NCI-H460 (cell line): ENCODE measurements at places on chromosomes 7 and 10. TPM values are rescaled to one million over a fixed set of nuclear protein-coding genes. Genes with fewer than 3 reads are reported as not detected.

DNA sequence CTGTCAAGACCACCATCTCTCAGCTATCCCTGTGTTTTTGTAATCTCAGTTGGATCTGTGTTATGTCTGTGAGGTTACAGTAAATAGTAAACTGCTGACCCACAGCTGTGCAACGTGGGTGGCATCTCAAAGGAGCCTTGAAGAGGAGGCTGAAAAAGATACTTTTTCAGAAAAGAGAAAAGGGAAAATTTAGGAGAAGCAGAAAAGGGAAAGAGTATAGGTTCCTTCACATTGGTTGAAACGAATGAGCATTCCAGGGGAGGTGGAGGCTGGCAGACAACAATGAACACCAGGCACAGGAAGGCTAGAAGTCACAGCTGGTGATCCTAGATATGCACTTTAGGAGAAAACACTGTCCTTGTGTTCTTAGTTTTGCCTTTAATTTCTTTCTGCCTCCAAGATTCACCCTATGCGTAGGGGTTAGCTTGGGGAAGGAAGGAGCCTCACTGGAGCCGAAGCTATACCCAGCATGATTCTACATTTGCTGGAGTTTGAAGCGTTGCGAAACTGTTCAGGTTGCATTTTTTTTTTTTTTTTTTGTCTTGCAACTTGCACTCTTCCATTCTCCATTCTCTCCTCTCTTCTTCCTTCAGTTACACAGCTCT lies 18.3 kb downstream of the CPED1 start:
- no peak for DNase-seq

DNA sequence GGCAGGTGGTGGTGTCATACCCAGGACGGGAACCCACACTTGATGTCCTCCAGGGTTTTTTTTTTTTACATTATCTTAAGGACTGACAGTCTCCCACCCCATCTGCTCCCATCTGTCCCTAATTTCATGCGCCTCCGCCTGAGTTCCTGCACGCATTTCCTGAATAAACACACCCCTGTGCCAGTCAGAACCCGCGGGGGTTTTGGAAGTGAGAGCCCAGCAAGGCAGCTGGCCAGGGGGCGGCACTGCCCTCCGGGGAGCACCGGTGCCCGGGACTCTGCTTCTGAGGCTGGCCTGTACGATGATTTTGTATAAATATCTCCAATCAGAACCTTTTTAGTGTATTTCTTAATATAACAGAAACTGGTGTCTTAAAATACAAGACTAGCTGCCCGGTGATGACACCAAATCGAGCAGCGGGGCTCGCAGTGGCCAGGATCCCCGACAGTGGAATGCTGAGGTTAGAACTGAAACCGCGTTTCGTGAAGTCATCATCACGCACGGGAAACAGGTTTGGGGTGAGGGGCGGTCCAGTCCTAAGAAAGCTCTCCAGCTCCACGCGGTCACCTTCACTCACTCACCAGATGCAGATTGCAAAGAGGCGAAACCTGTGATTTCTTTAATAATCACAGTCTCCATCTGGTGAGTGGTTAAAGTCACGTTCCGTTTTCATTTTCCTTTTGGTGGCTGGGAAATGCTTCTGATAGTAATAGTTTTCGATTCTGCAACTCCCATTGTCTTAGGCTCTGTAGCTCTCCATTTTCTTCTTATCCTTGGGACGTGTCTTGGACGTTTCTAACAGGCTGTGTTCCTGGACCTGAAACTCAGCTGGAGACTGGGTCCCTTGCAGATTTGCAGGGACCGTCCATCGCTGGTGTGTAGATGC lies 19.7 kb downstream of the BNIP3 start:
- no peak for DNase-seq

DNA sequence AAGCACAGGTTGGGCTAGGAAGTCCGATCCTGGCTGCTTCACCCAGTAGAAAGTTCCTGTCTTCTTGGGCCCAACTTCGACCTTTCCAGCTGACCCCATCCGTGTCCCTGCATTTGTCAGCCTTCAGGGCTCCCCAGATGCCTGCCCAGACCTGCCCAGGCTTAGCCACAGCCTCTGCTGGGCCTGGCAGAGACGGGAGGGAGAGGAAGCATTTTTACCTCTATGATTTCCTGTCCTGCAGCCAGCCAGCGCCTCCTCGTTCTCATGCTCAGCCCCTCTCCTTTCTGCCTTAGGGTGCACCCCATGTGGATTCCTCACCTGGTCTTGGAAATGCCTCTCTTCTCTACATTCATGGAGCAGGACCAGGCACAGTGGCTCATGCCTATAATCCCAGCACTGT lies 3.7 kb downstream of the METTL27 start:
- DNase-seq = no peak

GRCh38 chr10:1044146-1044545 lies 4.8 kb downstream of the IDI1 start:
- no peak for DNase-seq

DNA sequence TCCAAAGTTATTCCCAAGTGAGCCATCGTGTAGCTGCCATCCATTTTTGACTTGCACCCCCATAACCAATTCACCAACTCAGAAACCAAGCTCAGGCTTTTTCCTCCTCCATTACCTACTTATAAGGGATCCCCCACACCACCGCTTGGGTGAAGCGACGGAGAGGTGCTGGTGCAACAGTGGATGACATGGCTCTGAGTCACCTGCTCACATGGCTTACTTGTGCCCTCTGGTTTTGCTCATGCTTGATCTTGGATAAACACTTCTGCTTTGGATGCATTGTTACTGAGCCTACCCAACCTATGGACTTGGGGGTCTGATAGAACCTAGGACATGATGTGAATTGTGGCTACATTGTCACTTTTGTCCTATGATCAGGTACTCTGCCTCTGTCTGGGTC lies 12.0 kb upstream of the AKR1B1 start:
- peak; percentile 26 for DNase-seq

DNA sequence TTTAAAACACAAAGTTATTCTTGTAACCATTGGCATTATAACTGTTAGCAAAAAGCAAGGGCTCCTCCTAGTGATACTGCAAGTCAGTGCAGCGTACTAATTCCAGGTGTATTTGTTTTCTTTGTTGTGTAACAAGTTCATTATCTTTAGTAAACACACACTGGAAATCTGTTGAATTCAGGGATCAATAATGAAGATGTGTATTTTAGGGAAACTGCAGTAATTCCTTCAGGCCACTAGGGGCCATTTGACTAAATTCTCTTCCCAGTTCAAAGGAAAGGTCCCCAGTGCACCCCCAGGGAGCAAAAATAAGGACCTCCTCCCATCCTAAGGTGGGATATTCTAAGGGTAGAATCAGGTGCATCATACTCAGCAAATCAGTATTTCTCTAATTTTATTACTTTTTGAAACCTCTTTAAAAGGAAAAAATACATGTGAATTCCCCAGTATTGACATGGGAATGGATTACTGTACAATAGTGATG lies 158.6 kb upstream of the LYZL1 start:
- no peak for DNase-seq

- no peak for DNase-seq
Observed at GRCh38 chr10:22251751-22252223, 34.0 kb upstream of the EBLN1 start.

DNA sequence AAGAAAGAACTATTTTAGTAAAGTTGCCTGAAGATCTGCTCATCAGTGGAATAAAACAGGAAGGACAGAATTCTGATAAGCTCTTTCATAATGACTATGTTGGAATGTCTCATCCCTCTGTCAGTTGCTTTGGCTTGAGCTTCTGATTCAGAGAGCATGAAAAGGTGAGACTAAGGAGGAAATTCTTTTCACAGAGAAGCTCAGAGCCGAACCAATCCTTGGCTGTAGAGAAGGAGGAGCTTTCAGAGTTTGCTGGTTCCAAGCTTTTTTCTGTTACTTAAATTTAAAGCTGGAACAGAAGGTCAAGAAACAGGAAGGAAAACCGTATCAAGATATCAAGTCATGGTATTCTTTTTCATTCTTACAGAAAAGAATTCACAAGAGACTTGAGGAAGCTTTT lies 24.0 kb downstream of the GSTO2 start:
- DNase-seq = peak; percentile 92

- no peak for DNase-seq
Observed at GRCh38 chr10:130500261-130501000, 364.2 kb downstream of the GLRX3 start.

DNA sequence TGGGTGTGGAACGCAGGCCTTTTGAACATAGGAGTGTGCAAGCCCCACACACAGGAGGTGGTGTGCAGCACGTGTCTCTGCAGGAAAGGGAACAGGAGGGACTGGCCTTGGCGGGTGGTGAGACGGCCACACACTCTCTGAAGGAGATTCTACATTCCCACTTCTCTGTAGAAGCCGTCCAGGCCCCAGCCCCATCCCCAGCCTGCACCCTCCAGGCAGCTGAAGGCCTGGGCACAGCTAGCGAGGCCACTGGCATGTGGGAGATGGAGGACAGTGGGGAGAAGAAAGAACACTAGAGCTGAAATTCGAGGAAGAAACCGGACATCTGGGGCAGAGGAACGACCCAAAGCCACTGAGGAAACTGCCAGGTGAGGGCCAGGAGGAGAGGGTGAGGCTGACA lies 507.3 kb downstream of the DNAJB6 start:
- DNase-seq = no peak

- DNase-seq = no peak
Observed at GRCh38 chr10:88647061-88647615, 17.1 kb upstream of the LIPF start.

- DNase-seq = no peak
Observed at GRCh38 chr10:61821153-61821552, 80.3 kb upstream of the ARID5B start.

- DNase-seq = no peak
Observed at GRCh38 chr10:128624656-128625530, 498.7 kb upstream of the MKI67 start.

DNA sequence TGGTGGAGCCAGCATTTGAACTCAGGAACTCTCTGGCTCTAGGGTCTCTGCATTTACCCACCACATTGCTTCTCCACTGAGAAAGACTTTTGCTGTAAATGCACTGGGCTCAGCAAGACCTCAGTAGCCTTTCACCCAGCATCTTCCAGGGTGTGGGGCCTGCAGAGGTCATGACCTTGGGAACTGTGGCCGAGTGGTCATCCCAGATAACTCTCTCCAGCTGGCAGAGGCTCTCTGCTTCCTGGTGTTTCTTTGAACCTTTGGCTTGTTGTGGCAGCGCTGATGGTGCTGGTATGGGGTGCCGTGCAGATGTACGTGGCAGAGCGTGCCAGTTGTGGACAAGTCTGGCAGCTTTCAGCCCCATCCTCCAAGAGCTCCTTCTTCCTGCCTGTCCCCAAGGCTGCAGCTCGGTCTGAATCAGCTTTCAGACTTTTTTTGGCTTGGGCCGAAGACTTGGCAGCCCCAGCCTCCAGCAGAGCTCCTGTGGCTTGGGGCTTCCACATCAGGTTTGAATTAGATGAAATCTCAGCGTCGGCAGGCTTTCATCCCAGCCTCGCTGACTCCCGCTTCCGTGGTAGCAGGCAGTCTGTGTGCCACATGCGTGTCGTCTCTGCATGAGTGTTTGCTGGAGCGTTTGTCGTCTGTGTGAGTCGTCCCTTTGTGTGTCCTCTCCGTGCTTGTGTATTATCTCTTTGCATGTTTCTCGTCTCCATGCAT lies 21.5 kb downstream of the ADAMTS14 start:
- no peak for DNase-seq

DNA sequence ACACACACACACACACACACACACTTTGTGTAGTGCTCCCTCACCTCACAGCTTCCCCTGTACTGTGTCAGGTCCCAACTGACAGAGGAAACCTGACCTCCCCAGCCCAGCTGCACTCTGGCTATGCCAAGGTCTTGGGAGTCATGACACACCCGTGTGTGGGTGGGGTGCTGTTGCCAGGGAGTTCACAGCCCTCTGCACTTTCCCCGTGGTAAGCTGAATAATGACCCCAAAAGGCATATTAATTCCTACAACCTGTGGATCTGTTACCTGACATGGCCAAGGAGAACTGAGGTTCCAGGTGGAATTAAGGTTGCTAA lies 8.9 kb upstream of the NANOS1 start:
- no peak for DNase-seq

DNA sequence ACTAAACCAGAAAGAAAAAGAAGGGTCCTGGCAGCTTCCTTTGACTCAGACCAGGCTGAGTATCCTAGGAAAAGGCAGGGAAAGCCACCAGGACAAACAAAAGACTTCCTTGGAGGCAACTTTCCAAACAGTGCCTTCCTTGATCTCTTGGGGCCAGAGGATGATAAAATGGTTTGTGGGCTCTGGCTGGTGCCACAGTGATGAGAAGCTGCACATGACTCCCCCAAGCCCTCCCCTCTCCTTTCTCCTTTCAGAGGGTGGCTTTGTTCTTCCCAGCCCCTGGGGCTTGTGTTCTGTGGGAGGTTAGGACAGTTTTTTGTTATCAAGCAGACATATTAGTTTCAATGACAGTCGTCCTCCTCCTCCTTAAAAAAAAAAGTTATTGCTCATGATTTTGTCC lies 183.2 kb downstream of the SEM1 start:
- DNase-seq = no peak

DNA sequence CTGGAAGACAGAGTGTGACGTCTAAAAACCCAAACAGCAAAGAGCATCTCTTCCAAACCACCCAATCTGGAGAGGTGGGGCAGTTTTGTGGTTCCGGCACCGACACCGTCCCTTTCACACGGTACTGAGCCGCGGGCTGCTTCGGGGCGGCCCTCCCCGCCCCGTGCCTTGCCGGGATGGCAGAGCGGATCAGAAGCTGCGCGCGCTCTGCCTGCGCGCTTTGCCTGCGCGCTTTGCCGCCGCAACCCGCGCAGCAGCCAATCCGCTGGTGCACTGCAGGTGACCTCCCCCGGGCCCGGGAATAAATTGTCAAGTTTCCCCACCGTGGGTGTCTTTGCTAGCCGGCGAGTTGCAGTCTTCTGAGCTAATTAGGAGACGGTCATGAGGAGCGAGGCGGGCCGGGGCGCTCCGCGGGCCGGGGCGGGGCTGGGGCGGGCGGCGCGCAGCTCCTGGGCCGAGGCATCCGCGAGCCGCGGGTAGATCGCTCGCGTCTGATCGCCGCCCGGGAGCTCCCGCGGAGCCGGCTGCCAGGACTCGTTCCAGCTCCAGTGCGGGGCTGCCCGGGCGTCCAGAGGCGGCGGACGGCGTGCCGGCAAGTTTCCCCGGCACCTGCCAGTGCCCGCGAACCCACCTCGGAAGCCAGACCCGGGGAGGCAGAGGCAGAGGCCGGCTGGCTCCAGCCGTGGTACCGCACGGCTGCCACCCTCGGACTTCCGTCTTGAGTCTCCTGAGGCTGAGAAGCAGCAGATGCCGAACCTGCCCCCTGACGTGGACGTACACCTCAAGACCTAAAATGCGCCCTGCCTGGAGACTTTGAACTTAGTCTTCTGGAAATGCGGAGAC lies 536.0 kb upstream of the GALNT17 start:
- no peak for DNase-seq

GRCh38 chr7:55438085-55438756 lies 73.1 kb downstream of the LANCL2 start:
- no peak for DNase-seq

The JMJD1C gene
- 65.5 and 66.0 TPM in 2 replicates for total RNA-seq

The KIF20B gene
- total RNA-seq = 25.9 and 30.3 TPM in 2 replicates

The ZNF485 gene
- total RNA-seq = 6.9 and 8.6 TPM in 2 replicates

The GCK gene
- total RNA-seq = not detected in 2 replicates

The PRRT4 gene
- total RNA-seq = 0.27 and 0.38 TPM in 2 replicates

The ENTPD1 gene
- total RNA-seq = not detected in 2 replicates

The CFAP70 gene
- total RNA-seq = 0.15 and 0.32 TPM in 2 replicates

The TMED4 gene
- 129 and 135 TPM in 2 replicates for total RNA-seq

The VENTX gene
- not detected in 2 replicates for total RNA-seq

The MRM2 gene
- total RNA-seq = 30.6 and 41.1 TPM in 2 replicates

The CYP3A4 gene
- total RNA-seq = not detected in 2 replicates

The RNF148 gene
- 0.25 TPM in 1 of 2 replicates, not detected in the other for total RNA-seq

The GNAT3 gene
- not detected in 2 replicates for total RNA-seq
